ENCODE measurements at places on chromosomes 2 and 18.

- peak; percentile 78 for DNase-seq
Observed at GRCh38 chr2:9663008-9663879, 32.4 kb upstream of the YWHAQ start.

DNA sequence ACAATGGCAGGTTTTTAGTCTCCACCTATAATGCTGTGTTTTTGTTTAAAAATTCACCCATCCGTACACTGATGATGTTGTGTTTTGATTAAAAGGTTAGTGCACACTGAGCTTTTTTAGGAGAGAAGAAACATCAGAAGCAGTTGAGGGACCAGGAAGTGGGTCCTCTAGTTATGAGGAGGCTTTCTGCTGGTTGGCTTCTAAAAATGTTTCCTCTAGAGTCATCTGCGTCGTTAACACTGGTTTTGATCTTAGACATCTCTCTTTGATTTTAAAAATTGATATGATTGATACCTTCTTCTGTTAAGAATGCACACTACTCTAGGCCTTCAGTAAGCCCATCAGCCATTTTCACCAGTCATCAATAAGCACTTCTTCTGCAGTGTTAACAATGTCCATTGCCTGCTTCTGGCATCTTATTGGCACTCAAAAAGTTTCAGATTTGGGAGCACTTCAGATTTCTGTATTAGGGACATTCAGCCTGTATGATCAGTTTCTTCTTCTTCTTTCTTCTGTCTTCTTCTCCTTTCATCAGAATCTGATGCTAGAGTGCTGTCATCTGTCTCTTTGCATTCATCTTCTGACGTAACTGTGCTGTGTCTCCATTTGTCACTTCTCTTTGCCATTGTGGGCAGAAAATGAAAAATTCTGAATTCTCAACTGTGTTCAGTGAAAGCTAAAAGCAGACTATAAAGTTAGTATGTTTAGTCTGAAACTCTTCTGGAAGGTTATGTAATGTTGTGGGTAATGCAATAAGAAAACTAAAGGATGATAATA, 56.3 kb downstream of the PHLPP1 start:
- no peak for DNase-seq

DNA sequence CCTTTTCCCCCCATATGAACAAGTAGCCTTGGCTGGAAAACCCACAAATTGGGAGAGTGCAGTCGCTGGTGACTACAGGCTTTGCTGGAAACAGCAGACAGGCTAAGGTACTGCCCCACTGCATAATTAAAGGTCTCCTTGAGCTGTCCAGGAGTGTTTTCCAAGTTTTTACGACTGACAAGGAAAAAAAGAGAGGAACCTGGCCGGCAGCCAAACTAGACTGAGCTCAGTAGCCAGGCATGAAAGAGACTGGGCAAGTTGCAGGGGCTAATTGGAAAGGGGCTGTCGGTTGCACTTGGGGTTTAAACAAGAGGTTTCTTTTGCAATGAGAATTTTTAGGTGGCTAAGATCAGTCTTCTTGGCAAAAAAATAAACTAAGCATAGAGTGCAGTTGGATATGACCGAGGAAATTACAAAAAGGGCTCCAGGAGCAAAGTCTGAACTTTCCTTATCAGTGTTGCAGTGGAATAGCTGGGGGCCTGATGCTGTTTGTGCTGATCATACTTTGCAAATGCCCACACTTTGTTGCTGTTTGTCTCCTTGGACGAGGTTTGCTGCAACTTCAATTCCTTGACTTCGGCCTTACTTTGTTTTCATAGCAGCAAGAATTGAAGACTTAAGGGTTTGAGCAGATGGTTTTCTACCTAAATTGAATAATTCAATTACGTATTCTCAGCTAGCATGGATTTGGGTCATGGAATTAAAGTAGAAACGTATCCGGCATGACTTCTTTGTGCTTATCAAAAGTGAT, 2.1 kb downstream of the GULP1 start:
- peak; percentile 2 for DNase-seq

- no peak for DNase-seq
Observed at GRCh38 chr2:235956281-235956970, 211.8 kb downstream of the GBX2 start.

DNA sequence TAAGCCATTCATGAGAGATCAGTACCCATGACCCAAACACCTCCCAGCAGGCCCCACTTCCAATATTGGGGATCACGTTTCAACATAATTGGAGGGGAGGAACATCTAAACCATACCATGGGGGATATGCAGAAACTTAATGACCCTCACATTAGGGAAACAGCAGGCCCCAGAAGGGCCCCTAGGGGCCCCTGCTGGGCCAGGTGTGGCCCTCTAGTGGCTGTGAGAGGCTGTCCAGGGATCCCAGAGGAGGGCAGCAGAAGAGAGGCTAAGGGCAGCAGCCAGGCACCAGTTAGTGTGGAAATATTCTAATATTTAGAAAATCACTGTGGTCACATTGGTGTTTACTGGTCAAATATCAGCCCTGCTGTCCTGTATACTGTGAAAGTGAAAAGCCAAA, 49.3 kb upstream of the ANKRD44 start:
- DNase-seq, result no peak

GRCh38 chr2:122856696-122857095, 1101.2 kb downstream of the TSN start:
- DNase-seq, result no peak

GRCh38 chr2:233262562-233262961, 11.1 kb downstream of the ATG16L1 start:
- no peak for DNase-seq

DNA sequence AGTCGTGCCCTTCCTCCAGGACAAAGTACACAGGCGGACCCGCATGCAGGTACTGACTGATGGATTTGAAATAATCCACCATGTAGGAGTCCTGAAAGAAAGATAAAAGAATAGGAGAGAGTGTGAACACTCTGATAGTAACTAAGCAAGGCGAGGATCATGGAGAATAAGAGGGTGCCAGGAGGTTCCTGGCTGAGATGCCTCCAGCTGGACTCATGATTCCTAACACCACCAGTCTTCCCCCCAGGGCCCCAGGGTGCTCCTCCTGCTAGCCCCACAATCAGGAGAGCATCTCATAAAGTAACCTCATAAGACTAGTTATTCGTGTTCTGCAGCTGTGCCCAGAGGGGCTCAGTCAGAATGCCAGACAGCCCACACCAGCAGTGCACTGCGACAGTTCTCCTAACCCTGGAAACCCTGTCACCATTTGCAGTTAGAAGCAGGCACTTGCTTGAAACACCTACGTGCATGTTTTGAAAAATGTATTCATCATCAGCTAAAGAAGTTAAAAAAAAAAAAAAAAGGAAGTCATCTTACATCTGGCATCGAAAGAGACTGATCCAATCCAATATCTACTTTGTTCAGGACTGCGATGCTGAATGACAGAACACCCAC, 36.7 kb downstream of the RMC1 start:
- no peak for DNase-seq

GRCh38 chr2:69769272-69769671, 27.3 kb downstream of the ANXA4 start:
- no peak for DNase-seq

- no peak for DNase-seq
Observed at GRCh38 chr2:71611247-71611646, 157.9 kb downstream of the DYSF start.

DNA sequence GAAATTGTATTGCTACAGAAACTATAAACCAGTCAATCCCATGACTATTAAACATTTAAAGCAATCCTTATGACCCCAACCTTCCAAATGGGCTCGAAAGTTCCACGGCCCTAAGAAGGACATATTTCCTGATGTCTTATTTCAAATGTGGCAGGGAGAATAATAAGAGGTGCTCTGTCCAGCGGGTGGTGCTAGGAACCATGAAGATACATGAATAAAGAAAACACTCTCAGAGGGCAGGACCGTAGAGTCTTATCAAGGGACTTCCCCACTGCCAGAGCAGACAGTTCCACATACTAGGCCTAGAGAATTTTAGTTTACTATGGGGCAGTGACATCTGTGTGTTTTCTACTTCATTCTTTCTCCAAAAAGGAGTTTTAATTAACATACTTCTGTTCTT, 187.1 kb upstream of the PIK3C3 start:
- peak; percentile 8 for DNase-seq

DNA sequence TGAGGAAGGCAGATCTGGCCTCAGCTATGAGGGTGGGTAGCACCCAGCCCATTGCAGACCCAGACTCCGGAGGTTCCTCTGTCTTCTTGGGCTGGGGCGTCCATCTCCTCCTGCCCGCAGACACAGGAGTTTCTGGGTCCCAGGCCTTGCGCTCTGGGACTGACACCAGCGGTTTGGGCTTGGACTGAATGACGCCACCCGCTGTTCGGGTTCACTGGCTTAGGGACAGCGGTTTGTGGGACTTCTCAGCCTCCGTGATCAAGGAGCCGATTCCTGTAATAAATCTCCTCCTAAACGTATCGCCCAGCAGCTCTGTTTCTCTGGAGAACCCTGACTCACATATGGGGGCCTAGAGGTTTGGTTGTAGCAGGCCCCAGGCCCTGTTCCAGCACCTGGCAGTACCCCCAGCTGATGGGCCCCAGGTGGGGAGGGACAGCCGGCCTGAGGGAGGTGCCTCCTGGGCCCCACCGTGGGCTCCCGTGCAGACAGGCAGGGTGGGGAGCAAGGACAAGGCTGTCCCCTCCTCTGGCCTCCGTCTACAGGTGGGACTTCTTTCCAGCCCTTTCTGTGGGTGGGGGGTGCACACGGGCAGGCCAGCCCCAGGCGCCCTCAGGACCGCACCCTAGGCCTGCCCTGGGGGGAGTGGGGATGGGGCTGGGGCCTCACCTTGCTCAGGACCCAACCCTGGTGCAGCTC, 4.5 kb upstream of the AQP12A start:
- DNase-seq, result peak; percentile 43

- no peak for DNase-seq
Observed at GRCh38 chr18:8951491-8951890, 151.0 kb upstream of the NDUFV2 start.

GRCh38 chr2:42706836-42707235, 57.1 kb downstream of the OXER1 start:
- DNase-seq, result no peak

DNA sequence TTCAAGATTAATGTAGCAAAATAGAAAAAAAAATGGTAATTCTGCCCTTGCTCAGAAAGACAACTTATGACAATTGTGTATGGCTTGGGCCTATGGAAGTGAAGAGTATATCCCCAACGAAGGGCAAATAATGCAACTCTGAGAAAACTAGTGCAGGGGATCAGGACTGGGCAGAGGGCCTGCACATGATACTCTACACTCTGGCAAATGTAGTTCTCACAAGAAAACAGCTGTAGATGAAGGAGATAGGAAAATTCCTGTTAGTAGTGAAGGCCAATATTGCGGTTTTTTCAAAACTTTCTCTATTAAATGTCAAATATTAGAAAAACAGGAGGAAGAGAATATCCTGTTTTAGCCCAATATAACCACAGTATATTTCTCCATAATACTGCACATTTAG, 77.8 kb downstream of the SCN9A start:
- no peak for DNase-seq

DNA sequence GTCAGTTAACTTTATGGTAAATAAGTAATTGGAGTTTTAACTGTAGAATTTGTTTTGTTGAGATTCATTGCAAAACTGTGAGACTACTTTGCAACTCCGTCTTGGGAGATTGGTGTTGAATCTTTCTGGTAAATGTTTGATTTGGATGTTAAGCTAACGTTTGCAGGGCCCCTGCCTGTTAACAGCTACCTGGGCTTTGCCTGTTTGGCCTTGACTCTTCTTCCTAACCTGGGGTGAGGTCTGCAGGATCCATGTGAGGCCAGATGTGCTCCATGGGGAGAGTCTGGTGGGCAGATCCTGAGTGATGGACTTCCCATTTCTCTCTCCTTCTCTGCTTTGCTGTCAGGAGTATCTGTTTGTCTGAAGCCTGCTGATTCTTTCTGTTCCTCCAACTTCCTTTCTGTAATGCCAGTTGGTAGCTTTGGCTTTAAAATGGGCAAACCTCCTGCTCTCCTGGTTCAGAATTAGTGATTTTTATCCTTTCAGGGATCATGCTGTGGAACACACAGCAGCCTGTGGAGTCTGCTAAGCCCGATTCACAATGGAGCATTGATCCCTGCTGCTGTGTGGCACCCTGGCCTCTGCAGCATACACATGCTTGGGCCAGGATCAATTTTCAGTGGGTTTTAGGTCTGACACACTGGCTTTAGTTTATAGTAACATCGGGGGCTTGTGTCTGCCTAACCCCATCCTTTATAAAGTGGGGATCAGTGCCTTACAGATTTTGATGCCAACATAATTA, 36.3 kb downstream of the PTPRM start:
- DNase-seq, result no peak

DNA sequence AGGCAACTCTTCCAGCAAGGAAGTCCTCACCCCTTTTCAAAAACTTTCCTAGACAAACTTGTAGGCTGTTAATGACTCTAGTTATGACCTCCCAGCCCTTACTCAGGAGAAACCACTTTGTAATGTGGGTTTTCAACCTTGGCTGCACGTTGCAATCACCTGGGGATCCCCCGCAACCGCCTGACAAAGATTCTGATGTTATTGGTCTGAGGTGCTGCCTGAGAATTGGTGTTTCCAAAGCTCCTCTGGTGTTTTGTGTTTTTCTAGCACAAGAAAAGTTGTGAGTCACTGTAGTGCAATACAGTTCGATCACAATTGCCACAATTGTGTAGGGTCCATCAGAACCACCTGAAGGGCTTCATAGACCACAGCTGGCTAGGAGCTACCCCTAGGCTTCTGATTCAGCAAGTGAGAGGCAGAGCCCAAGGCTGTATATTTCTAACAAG, 121.6 kb downstream of the SP100 start:
- no peak for DNase-seq

- DNase-seq, result no peak
Observed at GRCh38 chr18:45282101-45282812, 333.0 kb upstream of the SLC14A2 start.

GRCh38 chr2:86645752-86646151, 22.1 kb upstream of the RNF103 start:
- no peak for DNase-seq

- peak; percentile 78 for DNase-seq
Observed at GRCh38 chr2:196170213-196170605, 1.2 kb downstream of the STK17B start.

DNA sequence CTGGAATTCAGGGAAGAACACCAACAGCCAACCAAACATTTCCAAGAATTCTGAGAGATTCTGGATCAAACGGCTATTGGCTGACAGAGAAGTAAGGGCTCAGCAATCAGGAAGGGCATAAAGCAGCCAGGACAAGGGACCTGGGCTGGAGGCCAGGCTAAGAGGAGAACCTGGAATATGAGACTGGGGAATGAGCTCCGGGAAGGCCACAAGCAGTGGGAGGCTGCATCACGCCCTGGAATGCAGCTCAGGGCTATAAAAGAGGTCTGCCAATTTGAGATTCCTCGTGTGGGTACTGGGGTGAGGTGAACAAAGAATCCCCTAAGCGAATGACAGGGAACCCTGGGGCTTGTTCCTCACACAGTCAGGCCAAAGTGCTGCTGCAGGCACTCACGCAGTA, 60.4 kb downstream of the ANO7 start:
- DNase-seq, result no peak
